Adrenal gland (tissue), 19 donors: ENCODE measurements at places on chromosomes 3 and 15. TPM values are rescaled to one million over a fixed set of nuclear protein-coding genes. Genes with fewer than 3 reads are reported as not detected.

GOLGA8J gene
- total RNA-seq = not detected

CDCP1 gene
- total RNA-seq = 3.8 TPM

CADPS gene
- not detected for total RNA-seq

SH2D7 gene
- not detected for total RNA-seq

C3orf62 gene
- total RNA-seq = 7.4 TPM

EPHB3 gene
- 1.4 TPM for total RNA-seq

CACNA2D3 gene
- 0.84 TPM for total RNA-seq

HCLS1 gene
- total RNA-seq = 76.5 TPM

CORO2B gene
- 8.4 TPM for total RNA-seq

KLHL6 gene
- total RNA-seq = 7.5 TPM

SCG3 gene
- total RNA-seq = 2.5 TPM

RGMA gene
- total RNA-seq = 3.4 TPM

RAB7A gene
- total RNA-seq = 227 TPM

MASP1 gene
- 0.94 TPM for total RNA-seq

RBM6 gene
- total RNA-seq = 93.9 TPM

CCRL2 gene
- total RNA-seq = 1.4 TPM

EOMES gene
- total RNA-seq = 0.94 TPM

IL17RE gene
- 0.87 TPM for total RNA-seq
